ENCODE measurements at places on chromosomes 5 and 9.

GRCh38 chr9:86550401-86550800 is 196.2 kb upstream of the TUT7 start:
- no peak for DNase-seq

DNA sequence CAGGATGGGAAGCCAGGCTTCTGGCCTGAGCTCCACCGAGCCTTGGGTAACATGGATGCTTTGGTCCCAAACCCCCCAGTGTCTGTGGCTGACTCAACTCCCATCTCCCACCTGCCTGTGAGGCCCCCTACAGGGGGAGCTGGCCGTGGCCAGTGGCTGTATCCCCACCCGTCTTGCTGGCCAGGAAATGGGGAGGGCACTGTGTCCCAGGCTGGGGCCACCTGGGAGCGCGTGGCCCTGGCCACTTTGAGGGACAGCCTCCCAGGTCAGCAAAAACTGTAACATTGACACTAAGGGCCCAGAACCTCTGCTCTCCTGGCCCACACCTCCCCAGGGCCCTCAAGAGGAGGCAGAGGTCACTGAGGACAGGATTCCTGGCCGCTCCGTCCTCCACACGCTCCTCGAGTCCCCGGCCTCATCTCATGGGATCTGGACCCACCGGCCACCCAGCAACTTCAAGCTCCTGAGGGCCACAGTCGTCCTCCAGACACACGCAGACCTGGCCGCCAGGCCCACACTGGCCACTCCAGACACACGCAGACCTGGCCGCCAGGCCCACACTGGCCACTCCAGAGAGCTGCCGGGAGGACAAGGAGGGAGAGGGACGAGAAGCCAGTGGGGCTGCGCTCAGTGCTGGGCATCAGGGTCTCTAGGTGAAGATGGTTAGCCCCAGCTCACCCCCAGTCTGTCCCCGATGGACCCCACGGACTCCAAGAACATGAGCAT is 44.2 kb downstream of the DBH start:
- no peak for DNase-seq

DNA sequence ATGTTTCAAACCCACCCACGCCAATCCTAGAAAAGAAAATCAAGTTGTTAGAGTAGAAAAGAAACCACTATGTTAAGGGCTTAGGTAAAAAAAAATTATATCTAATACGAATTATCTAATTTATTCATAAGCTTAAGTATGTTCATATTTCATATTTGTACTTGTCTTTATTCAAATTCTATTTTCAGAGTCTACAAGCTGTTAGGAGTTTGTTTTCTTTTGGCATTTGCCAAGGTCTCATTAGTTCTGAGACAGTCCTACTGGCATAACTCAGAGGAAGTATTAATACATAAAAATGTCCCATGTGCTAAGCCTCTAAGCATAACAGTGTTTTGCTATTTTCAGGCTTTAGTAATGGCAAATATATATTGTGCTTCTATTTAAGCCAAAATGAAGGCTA is 57.6 kb downstream of the STARD4 start:
- DNase-seq, result no peak

DNA sequence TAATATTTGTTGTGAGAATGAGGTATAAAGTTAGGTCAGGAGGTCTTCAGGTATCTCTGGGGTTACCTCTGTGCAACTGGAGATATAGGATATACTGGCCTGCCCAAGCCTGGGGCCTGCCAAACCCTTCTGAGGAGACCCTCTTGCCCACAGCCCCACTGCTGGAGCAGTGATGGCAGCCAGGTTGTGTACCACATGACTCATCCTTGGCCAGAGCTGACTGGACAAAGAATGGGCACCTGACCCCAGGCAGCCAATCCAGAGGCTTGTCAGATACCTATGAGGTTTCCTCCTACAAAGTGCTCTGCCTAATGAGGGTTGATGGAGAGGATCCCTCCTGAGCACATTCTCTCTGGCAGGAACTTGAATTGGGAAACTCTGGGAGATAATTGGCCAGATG is 56.1 kb upstream of the TBC1D2 start:
- no peak for DNase-seq

GRCh38 chr9:92635760-92636159 is 34.2 kb downstream of the IPPK start:
- DNase-seq, result no peak

- no peak for DNase-seq
Measured at GRCh38 chr9:115668521-115668920, 485.1 kb upstream of the PAPPA start.

- DNase-seq, result no peak
Measured at GRCh38 chr9:133704711-133705181, 33.4 kb downstream of the SARDH start.

DNA sequence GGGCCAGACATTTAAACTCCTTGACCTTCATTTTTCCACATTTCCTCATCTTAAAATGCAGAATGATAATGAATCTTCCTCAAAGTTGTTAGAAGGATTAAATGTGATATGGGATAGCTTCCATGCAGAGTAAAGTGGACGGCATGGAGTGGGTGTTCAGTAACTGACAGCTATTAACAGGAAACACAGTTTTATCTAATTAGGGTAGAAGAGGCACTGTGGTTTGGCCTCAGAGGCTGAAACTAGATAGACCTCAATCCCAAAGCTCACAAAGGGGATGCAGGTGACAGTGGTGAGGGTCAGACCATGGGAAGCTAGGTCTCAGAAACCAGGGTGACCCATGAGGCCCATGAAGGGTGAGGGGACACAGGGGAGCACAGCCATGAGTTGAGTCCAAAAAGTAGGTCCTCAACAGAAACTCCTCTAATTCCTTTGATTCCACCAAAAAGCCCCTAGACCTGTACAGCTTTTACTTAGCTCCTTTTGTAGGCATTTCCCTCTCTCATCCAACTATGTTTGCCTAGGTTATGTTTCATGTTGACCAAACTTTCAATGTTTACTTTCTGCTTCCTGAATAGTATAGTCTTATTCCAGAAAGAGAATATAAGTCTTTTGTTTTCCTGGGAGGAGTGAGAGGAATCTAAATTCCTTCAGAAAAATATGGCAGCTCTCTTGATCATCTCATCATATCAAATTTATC is 27.9 kb upstream of the GLDC start:
- no peak for DNase-seq

- DNase-seq, result no peak
Measured at GRCh38 chr5:138402640-138403039, 36.2 kb upstream of the REEP2 start.

GRCh38 chr9:121038362-121038761 is 11.7 kb downstream of the C5 start:
- DNase-seq, result no peak

GRCh38 chr5:58804291-58804690 is 221.4 kb downstream of the RAB3C start:
- DNase-seq, result no peak

DNA sequence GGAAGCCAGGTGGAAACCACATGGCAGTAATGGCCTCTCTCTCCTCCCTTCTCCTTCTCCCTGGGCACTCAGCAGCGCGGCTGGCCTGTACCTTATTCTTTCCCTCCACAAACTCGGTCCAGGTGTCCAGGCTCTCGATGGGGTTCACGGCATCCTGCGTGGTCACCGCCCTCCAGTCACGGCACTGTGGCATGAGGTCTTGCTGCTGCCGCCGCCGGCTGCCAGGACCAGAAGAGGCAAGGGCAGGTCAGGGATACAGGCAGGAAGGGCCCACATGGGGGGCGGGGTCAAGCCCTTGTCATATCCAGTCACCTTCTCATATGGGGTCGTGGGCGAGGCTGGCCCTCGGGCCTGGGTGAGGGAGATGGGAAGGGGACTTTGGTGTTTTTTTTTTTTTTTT is 25.6 kb downstream of the FLT4 start:
- DNase-seq, result no peak

DNA sequence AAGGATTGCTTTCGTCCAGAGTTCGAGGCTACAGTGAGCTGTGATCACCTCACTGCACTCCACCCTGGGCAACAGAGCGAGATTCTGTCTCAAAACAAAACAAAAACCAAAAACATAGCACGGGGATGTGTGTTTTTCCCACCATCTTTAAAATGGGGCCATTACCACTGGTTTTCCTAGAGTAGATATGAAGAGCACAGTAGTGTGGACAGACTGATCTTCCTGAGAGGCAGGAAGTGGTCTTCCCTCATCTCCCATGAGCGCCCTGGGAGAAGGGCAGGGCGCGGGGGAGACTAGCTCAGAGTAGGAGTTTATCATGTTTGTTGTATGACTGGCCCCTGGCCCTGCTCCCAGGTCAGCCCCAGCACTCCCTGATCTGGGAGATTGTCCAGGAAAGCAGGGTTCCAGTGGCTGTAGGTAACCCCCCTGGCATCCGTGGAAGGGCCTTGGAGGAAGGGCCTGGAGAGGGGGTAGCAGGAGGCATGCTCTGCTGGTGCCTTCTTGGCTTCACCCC is 2.3 kb downstream of the SUSD3 start:
- no peak for DNase-seq

- DNase-seq, result no peak
Measured at GRCh38 chr9:93960971-93961841, 6.1 kb upstream of the BARX1 start.

DNA sequence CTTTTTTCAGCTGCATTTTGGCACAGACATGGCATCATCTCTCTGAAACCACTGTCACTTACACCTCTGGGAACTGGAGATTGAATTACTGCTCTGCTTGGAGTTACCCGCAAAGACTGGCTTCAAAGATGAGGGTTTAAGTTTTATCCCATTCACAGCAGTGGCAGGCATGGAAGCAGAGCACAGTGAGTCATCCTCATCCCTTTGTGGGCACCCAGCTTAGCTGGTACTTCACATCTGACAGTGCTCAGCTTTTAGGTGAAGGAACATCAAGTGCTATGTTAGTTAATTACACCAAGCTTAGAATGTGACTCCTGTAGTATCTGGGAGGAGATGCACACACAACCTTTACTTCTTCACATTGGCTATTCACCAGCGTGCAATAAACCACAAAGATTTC is 24.8 kb upstream of the ALDH1A1 start:
- DNase-seq, result no peak

- no peak for DNase-seq
Measured at GRCh38 chr5:112668911-112669310, 68.8 kb upstream of the APC start.

DNA sequence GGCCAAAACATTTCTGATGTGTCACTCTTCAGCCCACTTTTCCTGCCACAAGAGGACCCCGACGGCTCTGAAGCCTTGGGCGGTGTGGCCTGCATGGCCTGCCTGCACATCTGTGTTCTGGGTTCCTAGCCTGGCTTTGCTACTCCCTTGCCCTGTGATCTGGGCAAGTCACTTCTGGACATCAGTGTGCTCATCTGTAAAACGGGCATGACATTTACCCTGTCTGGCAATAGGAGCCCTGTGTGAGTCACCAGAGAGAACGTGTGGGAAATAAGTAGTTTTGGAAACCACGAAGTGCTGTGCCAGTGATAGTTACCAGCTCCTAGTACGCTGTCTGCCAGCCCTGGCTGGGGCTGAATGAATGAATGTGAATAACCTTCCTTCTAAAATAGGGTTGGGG is 90.8 kb downstream of the MACROH2A1 start:
- no peak for DNase-seq

DNA sequence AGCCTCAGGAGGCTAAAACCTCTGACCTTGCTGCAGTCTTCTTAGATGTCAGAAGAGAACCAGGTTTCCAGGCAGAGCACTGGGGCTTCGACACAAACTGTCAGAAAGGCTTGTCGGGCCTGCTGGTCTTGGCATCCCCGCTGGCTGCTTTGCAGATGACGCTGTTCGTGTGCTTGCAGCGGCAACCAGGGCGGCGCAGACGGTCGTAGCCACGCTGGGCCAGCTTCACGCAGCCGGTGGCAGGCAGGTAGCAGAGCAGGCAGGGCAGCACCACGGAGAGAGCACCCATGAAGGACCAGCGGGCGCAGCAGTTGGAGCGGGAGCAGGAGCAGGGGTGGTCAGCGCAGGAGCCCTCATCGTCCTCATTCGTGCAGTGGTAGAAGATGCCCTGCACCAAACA is 10.7 kb downstream of the SPRY4 start:
- no peak for DNase-seq

DNA sequence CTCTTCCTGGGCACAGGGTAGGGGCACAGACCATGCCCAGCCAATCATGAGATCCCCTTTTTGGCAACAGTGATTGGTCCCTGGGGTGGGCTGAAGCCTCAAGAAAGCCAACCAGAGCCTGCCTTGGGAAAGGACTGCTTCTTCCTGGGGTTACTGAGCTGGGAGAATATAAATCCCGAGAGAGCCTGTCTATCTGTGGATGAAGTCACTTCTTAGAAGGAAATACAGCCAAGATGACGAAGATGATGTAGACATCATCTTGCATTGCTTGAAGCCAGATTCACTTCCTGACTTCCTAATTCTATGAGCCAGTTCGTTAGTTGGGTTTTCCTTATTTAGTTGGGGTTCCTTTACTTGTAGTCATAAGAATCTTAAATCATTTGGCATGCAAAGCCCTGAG is 50.1 kb upstream of the PWWP2A start:
- DNase-seq, result no peak

- no peak for DNase-seq
Measured at GRCh38 chr9:117300371-117301110, 114.3 kb downstream of the ASTN2 start.

GRCh38 chr9:124929464-124929863 is 11.4 kb downstream of the GOLGA1 start:
- no peak for DNase-seq

- no peak for DNase-seq
Measured at GRCh38 chr5:3394891-3395599, 200.6 kb upstream of the IRX1 start.

DNA sequence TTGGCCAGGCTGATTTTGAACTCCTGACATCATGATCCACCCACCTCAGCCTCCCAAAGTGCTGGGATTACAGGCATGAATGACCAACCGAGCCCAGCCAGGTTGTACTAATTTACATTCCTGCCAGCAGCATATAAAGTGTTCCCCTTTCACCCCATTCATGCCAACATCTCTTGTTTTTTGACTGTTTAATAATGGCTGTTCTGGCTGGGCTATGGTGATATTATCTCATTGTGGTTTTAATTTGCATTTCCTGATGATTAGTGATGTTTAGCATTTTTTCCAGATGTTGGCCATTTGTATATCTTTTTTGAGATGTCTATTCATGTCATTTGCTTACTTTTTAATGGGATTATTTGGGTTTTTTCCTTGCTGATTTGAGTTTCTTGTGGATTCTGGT is 87.3 kb downstream of the INVS start:
- DNase-seq, result no peak

DNA sequence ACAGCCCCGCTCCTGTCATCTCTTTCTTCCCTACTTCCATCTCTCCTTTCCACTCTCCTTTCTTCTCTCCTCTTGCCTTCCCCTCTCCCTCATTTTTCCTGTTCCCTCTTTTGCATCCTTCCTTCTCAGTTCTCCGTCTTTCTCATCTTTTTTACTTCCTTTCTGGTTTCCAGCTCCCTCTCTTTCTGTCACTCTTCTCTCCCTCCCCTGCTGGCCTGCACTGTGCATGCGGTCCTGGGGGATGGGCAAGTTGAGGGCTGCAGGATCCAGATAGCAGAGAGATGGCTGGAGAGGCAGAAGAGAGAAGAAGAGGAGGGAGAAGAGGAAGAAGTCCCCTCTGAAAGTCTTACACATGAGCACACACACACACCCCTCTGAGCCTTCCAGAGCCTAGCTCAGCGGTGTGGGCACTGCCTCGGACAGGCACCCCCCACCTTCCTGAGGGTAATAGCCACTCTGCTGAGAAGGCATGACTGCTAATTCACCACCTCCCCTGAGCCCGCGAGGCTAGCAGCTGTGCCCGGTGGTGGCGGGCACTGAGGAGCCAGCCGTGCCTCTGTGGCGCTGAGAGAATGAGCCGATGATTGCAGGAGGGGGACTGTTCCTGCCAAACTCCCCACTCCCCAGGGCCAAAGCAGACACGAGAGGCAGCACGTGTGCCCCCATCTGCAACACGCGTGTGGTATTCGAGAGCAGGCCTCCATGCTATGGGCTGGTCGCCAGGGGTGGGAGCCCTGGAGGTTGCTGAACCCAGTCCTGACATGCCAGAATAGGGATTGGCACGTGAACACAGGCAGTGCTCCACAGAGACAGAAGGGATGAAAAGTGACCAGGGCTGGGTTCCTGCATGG is 3.7 kb upstream of the CAMK2A start:
- DNase-seq, result no peak
